ENCODE measurements at places on chromosomes 2 and 18.

DNA sequence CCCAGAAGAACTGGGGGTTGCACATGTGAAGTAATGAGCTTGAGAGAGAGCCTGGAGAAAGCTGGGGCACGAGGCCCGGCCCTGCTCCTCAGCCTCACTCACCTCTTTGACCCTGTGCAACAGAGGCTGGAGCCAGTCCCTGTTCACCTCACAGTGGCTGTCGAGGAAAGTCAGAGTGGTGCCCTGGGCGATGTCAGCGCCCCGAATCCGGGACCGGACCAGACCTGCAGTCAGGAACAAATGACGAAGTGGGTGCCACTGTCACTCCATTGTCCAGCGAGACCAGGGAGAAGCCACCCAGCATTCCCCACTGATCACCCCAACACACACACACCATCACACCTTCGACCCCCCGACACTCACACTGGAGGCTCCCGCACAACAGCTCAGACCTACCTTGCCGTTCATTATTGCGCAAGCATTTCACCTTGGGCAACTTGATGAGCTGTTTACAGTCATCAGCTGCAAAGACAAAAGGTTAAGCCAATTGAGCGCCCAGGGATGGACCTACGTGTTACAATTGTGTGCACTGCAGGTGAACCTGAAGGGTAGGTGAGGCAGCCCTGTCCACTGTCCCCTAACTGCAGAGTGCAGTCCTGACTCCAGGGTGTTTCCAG lies 148.4 kb upstream of the CAPN13 start:
- no peak for DNase-seq

- DNase-seq = no peak
These were observed 67.2 kb downstream of the REV1 start for GRCh38 chr2:99422599-99422998.

DNA sequence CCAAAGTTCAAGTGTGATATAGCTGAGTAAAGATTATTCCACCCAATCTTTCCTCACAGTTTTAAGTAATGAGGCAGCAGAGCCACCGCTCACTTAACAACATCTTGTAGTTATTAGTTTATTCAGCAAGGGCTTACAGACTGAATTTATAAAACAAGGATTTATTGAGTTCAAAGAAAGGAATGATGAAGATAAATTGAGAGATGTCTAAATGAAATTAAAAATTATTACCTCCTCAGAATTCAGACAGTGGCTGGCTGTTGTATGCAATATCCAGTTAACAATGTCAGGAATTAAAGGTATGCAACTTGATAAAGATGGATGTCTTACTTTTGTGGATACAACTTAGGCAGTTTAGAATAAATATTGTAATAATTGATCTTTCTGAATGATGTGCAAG lies 927.3 kb upstream of the CDH2 start:
- DNase-seq = no peak

GRCh38 chr2:10330700-10331026 lies 28.0 kb downstream of the HPCAL1 start:
- DNase-seq = no peak

- DNase-seq = no peak
These were observed 156.3 kb upstream of the SLC1A4 start for GRCh38 chr2:64832936-64833335.

GRCh38 chr2:68330691-68331090 lies 10.9 kb upstream of the CNRIP1 start:
- no peak for DNase-seq

GRCh38 chr18:55780586-55781071 lies 192.6 kb upstream of the TCF4 start:
- no peak for DNase-seq

- no peak for DNase-seq
These were observed 330.2 kb downstream of the DSC3 start for GRCh38 chr18:30712383-30712782.

- no peak for DNase-seq
These were observed 59.1 kb downstream of the NETO1 start for GRCh38 chr18:72808680-72809079.

DNA sequence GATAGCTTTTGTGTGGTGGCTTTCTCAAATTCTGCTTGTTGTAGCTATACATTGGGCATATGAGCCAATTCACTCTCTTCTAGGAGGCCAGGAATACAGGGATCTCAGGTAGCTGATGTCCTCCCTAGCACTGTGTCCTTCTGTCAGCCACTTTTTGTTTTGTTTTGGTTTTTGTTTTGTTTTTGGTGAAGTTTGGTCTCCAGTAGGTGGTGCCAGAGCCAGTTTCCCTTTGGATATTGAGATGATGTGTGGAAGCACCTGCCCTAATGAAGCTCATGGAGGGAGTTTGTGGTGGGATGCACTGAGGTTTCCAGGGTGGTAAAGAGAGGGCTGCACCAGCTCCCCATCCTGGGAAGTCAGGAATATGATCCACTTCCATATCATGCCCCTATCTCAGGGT lies 100.5 kb upstream of the VWC2L start:
- no peak for DNase-seq

DNA sequence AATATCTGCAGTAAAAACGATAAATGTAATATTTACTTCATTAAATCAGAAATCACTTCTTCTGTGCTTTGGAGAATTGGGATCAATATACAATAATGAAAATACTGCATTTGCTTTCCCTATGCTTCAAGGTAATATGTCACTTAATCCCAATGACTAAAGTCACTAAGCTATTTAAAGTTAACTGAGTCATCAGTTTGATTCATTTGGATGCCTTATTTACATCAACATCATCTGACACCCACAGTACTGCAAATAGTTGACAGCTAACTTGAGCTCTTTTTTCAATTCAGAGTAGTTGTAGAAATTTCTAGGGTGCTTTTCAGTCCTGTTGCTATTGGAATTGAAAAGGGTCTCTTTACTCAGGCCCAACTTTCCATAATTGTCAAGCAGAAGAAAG lies 776.9 kb upstream of the FSHR start:
- no peak for DNase-seq

DNA sequence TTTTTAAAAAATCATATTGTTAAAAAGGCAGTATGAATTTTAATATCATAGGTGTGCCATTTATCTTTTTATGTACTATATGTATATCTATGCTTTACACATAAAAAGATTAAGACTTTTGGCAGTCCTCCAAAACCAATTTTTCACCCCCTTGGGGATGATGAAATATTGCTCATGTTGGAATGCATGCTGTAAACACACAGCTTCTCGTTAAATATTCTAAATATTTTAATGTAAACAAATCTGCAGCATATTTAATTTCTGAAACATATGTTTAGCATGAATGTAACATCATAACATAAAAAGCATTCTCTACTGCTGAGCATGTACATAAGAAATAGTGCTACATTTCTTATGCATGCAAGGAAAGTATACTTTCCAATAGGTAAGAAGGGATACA lies 484.3 kb upstream of the LRATD1 start:
- DNase-seq = no peak

DNA sequence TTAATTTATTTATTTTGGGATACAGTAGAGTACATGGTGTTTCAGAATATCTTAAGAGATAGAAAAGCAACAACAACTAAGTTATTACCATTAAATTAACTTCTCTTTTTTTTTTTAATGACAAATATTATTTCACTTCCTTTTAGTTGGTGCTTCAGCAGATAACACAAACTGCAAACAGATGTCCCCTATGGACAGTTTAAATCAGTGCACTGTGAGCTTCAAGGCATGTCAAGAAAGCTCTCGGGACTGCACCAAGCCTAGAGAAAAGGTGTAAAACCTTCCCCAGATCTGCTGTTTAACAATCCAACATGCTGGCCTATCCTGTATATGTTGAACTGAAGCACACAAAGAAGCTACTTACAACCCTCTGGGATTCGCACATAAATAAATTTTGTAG lies 122.7 kb downstream of the TCF4 start:
- DNase-seq = no peak

GRCh38 chr2:237411683-237412423 lies 2.1 kb downstream of the COL6A3 start:
- no peak for DNase-seq

GRCh38 chr18:33606621-33607020 lies 28.6 kb downstream of the ASXL3 start:
- no peak for DNase-seq

GRCh38 chr18:57833441-57834101 lies 30.5 kb upstream of the ATP8B1 start:
- DNase-seq = peak; percentile 74

DNA sequence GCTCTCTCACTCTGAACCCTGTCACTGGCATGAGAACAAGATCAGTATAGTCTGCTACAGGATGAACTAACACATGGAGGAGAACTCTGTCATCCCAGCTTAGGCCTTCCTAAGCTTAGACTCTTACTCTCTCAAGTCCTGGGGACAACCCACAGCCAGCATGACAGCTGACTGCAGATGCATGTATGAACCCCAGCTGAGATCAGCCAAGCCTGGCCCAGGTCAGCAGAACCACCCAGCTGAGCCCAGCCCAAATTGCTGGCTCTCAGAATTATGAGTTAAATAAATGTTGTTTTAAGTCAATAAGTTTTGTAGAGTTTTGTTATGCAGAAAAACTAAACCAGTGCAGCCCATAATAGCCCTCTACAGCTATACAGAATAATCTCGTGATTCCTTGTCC lies 287.3 kb downstream of the TNS1 start:
- no peak for DNase-seq

- DNase-seq = no peak
These were observed 3.0 kb downstream of the VWA3B start for GRCh38 chr2:98089941-98090340.

- no peak for DNase-seq
These were observed 10.1 kb upstream of the STK17B start for GRCh38 chr2:196181484-196181883.

DNA sequence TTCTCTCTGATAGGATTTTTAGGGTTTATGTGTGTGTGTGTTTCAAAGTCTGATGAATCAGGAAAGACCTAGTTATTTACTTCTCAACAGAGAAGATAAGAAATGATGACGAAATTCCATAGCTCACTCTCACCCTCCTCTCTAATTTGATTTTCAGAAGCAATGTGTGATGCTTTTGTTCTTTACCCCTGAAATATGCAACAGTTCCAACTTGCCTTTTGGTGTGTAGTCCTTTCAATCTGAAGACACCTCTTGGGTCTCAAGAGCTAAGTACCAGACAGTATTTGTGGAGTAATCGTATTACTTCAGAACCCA lies 18.7 kb upstream of the LCLAT1 start:
- no peak for DNase-seq

- DNase-seq = no peak
These were observed 46.4 kb downstream of the TIMM21 start for GRCh38 chr18:74194691-74195090.

DNA sequence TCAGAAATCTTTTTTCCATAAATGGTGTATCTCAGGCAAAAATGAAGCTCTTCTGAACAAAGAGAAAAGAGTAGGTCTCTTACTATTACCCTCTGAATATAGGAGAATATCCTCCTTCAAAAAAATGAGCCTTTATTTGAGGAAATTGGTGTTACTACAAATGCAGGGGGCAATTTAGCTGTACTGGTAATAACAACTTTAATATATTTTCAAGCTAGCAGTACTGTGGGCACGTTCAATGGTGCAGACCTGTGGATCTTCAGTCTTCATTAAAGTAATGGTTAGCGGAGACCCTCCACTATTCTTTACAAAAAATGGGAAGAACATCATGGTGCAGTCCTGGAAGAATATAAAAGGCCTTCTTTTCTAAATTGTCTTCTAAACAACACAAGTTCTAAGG lies 661.3 kb downstream of the TMEM182 start:
- no peak for DNase-seq

- no peak for DNase-seq
These were observed 168.4 kb downstream of the IRS1 start for GRCh38 chr2:226631187-226631586.

- DNase-seq = no peak
These were observed 1.9 kb downstream of the GORASP2 start for GRCh38 chr2:170930991-170931266.

GRCh38 chr2:207467716-207468347 lies 61.9 kb upstream of the CREB1 start:
- DNase-seq = no peak

GRCh38 chr2:86552889-86553288 lies 10.4 kb downstream of the CHMP3 start:
- DNase-seq = peak; percentile 66

DNA sequence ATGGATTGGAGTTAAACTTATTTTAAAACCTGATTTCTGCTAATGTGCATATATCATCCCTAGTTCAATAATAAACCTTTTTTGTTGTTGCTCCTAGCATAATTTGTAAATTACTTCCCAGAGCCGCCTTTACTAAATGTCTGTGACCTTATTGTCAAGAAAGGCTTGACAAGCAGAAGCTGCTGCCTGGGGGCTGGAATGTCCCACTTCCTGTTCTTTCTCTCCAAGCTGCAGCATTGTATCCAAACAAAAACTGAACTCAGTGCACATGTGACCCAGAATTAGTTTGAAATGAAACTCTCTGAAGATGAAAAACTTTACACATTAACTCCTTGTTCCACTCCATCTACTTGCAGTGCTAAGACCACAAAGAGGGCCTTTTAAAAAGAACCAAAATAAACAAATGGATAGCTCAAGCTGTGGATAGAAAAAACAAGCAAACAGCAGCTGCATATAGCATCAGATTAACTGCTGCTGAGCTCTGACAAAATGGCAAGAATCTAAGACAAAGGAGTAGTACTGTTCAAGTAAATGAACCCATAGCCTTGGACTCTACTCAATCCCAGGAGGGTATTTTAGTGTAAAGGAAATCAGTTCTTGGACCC lies 99.8 kb upstream of the NEUROD1 start:
- DNase-seq = no peak
